Sigmoid colon (tissue), 7 donors: ENCODE measurements at places on chromosomes 1 and 21. TPM values are rescaled to one million over a fixed set of nuclear protein-coding genes. Genes with fewer than 3 reads are reported as not detected.

- H3K36me3 ChIP-seq, result no peaks in the 10 kb centered on the region
- H3K27me3 ChIP-seq, result no peaks in the 10 kb centered on the region
- H3K4me3 ChIP-seq, result no peak overlapping the region
- DNase-seq, result no peak
- H3K27ac ChIP-seq, result no peak overlapping the region
- no peaks in the 10 kb centered on the region for H3K4me1 ChIP-seq
These were observed 35.6 kb upstream of the ERG start for GRCh38 chr21:38533887-38534286.

- no peak for DNase-seq
- H3K4me3 ChIP-seq, result no peak overlapping the region
- no peak overlapping the region for H3K27ac ChIP-seq
- no peaks in the 10 kb centered on the region for H3K36me3 ChIP-seq
- peaks cover 11% of the 10 kb centered on the region for H3K4me1 ChIP-seq
These were observed 18.1 kb upstream of the EPS8L3 start for GRCh38 chr1:109781806-109782205.

The GUCA2B gene
- total RNA-seq, result not detected

GRCh38 chr1:231187571-231187970, 25.7 kb downstream of the TRIM67 start:
- H3K4me1 ChIP-seq, result no peaks in the 10 kb centered on the region
- no peak overlapping the region for H3K4me3 ChIP-seq
- DNase-seq, result no peak
- H3K27ac ChIP-seq, result no peak overlapping the region
- no peaks in the 10 kb centered on the region for H3K36me3 ChIP-seq
- no peaks in the 10 kb centered on the region for H3K27me3 ChIP-seq

The INKA2 gene
- total RNA-seq, result 3.9 TPM
